DMS79 (cell line): ENCODE measurements at places on chromosomes 16 and 17.

GRCh38 chr17:67549820-67550219 is 167.9 kb upstream of the NOL11 start:
- no peak for DNase-seq

DNA sequence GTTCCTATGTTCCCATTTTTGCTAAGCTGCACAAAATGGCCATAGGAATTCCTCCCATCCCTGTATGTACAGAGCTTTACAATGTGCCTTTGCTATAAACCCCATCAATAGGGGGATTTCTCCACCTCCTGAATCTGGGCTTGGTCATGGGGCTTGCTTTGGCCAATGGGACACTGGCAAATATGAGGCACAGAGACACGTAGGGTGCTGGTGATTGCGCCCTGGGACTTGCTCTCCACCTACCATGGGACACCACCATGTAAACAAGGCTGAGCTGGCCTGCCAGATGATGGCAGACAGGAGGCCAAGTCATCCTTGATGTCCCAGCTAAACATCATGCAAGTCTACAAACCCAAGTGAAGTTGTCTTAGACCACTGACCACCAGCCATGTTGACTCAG is 15.3 kb upstream of the ALDH3A1 start:
- no peak for DNase-seq

DNA sequence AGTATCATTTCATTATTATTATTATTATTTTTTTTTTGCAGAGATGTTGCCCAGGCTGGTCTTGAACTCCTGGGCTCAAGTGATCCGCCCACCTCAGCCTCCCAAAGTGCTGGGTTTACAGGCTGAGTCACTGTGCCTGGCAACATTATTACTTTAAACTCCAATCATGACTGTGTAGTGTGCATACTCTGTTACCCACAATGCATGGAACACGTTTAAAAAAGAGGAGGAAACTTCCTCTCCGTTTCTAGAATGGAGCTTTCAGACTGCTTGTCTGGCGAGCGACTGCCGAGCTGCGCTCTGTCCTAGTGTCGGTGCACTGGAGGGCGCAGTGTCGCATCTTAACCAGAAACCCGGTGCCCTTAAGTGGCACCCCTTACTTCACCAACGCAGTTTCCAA is 22.1 kb upstream of the FASN start:
- no peak for DNase-seq

DNA sequence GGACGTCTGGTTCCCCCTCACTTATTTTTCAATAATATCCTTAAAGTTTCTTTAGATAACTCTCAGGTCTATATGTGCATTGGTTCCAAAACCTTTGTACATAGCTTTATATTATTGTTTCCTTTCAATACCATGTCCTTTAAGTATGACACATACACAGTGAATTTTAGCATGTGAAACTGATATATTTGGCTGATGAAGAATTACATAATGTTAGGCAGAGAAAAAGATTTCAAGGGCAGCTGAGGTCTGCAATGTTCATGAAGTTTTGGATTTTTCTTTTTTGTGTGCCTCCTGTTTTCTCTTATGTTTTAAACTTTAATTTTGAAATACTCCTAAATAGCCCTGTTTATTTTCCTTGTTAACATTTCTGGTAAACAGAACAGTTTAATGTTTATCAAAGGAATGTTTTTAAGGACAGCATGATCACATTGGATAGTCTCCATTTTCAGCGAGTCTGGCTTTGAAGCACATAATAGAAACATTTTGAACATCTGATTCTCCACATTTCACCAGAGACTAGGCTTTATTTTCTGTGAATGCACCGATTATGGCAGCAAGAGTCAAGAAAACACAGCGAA is 32.9 kb upstream of the FBXO47 start:
- no peak for DNase-seq

DNA sequence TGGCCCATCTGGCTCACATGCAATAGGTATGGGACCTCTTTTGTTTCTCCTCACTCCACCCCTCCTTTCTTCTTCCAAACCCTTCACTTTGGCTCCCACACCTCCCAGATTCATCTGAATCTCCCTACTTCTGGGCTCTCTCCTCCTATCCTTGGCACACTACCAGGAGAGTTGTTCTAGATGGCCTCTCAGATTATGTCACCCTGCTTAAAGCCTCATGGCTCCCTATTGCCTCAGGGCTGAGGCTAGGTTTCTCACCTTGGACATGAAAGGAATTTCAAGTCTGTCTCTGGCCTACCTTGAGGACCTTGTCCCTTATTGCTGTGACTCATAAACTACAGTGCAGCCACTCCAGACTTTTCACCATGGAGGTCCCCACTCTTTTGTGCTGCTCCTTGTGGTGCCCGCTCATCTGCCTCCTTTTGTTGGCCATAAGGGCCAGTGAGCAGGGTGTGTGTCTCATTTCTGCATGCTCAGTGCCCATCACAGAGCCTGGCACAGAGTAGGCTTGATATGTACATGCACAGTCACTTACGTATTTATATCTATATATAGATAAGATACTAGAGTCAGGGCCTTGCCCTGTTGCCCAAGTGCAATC is 1.0 kb upstream of the MFAP4 start:
- no peak for DNase-seq

- no peak for DNase-seq
Measured at GRCh38 chr16:88290850-88291830, 91.6 kb upstream of the ZNF469 start.

- no peak for DNase-seq
Measured at GRCh38 chr17:39666601-39667261, 1.5 kb upstream of the PNMT start.

GRCh38 chr16:89244754-89245153 is 27.3 kb downstream of the ZNF778 start:
- DNase-seq, result no peak

DNA sequence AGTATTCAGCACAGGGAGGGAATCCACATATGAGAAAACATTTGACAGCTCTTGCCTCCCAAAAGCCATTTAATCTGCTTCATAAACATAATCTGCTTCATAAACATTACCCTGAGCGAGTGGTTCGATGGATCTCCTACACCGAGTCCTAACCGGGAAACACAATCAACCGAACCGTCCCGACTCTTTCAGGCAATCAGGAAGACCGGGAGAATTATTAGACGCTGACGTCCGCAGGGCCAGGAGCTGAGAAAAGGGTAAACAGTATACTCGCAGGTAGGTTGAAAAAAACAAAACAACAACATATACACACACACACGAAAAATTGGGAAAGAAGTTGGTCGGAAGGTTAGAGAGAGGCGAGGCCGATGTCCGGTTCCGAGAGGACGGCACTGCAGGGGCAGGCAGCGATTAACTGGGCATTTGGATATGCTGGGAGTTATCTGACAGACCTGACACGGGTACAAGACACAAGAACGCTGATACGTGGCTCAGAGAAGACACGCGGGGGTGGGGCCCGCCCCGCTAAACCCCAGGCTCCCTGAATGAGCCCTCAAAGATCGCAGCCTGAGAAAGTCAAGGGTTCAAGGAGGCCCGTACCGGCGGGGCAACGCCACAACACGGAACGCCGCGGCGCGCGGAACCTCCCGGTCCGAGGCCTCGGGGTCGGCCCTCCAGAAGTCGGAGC is 585 bp downstream of the AP1G1 start:
- DNase-seq, result no peak

- DNase-seq, result no peak
Measured at GRCh38 chr16:22813223-22813947, 577 bp upstream of the HS3ST2 start.

DNA sequence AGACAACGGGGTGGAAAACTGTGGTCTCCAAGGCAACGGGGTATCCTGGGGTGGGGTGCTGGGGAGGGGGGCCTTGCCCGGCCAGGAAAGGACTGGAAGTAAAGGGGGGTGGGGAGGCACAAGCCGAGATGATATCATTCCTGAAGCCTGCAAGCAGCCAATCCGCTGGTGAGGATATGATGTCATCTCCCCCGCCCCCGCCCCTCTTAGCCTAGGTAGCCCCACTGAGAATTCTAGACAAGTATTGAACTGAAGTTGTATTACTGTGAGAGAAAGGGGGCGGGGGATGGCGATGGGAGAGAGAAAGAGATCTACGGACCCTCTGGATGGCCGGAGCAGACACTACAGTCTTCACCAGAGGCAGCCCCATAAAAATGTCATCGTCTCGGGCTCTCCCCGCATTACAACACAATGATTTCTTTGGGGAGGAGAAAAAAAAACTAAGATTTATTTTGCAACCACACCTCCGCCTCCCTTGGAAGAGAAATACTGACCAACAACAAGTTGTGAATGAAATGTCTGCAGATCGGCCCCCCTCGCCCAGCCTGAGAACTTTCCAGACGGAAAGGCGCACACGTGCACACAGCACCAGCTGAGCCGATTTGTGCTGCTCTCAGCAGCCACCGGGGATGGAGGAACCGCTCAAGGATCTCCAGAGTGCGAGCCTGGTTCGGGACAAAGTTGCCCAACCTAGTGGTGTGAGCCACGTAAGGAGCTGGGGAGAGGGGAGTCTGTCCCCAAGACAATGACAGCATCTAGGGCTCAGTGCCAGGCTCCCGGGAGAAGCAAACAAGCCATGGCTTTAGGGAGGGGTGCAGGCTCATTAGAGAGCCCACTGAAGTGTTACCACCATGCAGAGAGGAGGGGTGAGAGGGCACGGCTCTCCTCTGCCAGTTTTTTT is 222.1 kb downstream of the SOX9 start:
- DNase-seq, result peak; percentile 70

- no peak for DNase-seq
Measured at GRCh38 chr17:50519141-50519834, 11.0 kb downstream of the MYCBPAP start.

GRCh38 chr16:10120953-10121352 is 61.3 kb downstream of the GRIN2A start:
- no peak for DNase-seq
